Fibroblast of skin of back (primary cell): ENCODE measurements at places on chromosomes 12 and 14.

- peak; percentile 73 for DNase-seq
Measured at GRCh38 chr12:45343269-45344051, 127.6 kb downstream of the ANO6 start.

DNA sequence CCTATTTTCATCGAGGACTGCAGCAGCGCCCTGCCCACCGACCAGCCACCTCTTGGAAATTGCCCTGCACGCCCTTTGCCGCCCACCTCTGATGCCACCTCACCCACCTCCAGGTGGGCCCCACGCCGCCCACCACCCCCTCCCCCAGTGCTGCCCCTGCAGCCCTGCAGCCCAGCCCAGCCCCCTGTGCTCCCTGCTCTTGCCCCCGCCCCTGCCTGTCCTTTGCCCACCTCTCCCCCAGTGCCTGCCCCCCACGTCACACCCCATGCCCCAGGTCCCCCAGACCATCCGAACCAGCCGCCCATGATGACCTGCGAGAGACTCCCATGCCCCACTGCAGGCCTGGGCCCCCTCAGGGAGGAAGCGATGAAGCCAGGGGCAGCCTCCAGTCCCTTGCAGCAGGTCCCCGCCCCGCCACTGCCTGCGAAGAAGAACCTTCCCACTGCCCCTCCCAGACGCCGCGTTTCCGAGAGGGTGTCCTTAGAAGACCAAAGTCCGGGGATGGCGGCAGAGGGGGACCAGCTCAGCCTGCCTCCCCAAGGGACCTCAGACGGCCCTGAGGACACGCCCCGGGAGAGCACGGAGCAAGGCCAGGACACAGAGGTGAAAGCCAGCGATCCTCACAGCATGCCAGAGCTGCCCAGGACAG is 96.5 kb downstream of the LGMN start:
- no peak for DNase-seq

DNA sequence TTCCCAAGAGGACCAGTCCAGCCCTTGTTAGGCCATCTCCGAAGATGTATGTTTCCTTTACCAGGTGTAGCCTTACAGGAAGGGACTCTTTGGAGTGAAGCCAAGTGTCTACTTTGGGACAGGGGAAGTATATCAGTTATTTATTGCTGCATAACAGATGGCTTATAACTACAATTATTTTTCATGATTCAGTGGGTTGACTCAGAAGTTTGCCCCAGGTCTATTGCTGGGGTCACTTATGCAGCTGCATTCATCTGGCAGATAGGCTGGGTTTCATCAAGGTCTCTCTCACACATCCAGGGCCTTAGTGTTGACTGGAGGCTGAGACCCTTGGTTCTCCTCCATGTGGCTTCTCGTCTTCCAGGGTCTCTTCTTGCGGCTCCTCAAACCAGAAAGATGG is 170.1 kb downstream of the NRXN3 start:
- DNase-seq, result no peak

DNA sequence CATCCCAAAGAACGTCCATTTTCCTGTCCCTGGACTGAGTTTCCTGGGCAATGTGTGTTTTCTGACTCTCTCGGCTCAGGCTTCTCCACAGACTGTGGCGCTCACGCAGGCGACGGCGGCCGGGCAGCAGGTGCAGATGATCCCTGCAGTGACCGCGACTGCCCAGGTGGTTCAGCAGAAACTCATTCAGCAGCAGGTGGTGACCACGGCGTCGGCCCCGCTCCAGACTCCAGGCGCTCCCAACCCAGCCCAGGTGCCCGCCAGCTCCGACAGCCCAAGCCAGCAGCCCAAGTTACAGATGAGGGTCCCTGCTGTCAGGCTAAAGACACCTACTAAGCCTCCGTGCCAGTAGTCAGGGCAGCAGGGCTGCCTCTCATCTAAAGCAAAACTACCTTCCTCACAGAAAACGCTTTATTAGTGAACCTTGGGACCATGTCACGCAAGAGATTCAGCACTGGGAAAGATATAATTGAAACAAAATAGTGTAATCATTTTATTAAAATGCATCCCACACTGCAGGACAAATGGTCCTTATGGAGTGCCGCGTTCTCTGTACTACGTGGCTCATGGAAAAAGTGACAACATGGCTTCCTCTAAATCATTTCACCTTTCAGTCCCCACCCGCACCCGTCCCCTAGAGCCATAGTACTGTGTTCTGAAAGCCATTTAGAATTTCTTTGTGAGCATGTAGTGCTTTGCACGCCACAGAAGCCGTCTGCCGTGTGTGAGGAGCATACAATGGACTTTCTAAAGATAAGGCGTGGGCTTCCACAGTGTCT is 66.6 kb downstream of the DDX51 start:
- DNase-seq, result no peak

DNA sequence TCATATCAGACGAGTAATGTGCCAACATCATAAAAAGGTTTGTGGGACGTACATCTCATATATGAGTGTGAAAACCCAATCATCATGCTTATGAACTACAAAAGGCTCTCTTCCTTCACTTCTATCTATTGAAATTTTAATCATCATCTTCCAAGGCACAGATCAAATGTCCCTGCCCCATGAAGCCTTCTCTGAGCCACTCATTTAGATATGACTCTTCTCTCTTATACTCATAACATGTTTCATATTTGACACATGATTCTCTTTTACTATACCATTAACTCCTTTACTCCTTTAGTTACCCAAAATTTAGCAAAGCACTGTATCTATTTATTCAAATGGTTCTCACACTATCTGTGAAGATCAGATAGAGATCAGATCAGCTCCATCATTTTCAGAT is 22.2 kb downstream of the RALGAPA1 start:
- no peak for DNase-seq

GRCh38 chr12:118058227-118058626 is 2.8 kb downstream of the WSB2 start:
- DNase-seq, result no peak

- DNase-seq, result no peak
Measured at GRCh38 chr12:119713551-119714031, 45.7 kb downstream of the PRKAB1 start.
